ENCODE measurements at places on chromosomes 5 and 9.

- no peak for DNase-seq
Measured at GRCh38 chr5:133464013-133464412, 148.3 kb downstream of the FSTL4 start.

DNA sequence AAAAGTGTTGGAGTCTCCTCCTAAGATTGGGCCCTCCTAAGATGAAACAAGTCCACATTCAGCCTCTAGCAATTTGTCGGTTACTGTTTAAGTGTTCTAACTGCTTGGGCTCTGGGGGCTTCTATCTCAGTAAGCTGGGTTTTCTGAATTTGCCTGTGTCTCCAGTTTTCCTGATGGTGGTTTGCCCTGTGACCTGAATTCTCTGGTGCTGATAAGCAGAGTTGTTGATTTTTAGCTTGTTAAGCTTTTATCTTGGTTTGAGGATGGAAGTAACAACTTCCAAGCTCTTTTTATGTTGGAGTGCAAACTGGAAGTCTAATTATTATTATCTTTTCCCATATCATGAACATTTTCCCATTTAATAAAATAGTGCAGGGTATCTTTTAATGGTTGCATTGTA lies 30.9 kb downstream of the HSD17B4 start:
- DNase-seq = no peak

GRCh38 chr5:164191240-164191639 lies 685.8 kb downstream of the MAT2B start:
- no peak for DNase-seq

DNA sequence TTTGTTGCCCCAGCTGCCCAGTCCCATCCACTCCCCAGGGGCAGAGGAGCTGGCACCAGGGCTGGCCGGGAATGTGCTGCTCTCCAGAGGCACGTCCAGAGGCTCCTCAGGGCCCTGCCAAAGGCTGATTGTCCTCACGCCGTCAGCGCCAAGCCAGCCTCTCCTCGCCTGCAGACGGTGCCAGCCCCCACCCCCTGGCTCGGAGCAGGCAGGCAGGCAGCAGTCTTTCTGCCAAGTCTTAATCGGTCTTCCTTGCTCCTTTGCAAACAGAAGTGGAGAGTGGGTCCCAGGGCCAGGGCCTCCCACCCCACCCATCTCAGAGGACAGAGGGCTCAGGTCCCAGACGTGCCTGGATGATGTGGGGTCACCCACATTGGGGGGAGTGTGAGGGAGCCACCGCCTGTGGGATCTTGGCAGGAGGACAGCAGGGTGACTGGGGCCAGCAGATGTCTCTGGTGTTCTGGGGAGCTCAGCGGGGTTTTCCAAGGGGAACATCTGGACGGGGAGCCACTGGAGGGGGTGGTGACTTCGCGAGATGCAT lies 36.3 kb downstream of the FAM163B start:
- no peak for DNase-seq

- DNase-seq = no peak
Measured at GRCh38 chr5:151555760-151556576, 35.2 kb downstream of the FAT2 start.

DNA sequence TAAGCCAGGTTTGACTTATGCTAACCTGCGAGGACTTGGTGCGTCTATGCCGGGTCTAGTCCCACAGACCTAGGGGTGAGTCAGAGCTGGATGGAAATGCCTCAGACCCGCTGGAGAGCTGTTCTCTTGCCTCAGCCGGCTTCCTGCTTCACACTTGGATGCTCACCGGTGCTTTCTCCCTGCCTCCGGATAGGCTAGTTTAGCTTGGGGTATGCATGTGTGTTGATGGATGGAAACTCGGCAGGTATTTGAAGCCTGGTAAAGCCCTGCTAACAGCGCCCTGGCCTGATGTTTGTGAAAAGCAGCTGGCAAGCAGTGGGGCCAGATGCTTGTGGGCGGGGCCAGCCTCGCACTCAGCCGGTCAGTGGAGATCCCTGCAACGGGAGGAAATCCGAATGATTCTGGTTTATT lies 29.3 kb downstream of the PRRC2B start:
- peak; percentile 46 for DNase-seq

GRCh38 chr5:148145916-148146315 lies 22.4 kb upstream of the SPINK14 start:
- DNase-seq = no peak

DNA sequence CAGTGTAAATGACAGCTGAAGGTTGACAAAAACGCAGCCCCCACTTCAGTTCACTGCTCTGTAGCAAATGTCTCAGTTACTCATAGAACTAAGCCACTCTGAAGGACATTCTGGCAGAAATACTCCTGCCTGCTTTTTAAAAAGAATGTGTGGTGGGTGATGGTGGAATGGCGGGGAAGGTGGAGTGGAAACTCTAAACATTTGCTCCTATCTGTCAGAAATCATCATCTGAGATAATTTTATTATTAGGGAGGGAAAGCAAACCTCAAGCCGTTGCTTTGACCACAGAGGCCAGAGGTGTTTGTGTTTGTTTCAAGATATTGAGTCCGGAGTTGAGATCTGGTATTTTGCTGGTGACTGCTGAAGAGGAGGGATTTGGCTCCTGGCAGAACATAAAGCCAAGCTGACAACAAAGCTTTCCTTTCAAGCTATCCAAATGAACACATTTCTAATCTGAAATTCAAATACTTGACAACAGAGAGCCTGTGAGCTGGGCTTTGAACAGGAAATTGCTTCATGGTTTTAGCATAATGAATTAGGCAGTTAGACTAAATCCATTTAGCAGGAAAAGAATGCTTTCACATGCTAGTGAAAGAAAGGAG lies 362.7 kb downstream of the CSNK1G3 start:
- DNase-seq = no peak
